NCI-H510A (cell line): ENCODE measurements at places on chromosomes 7 and 10.
A peak's percentile ranks its signal among the peaks of the same experiment; 100 is the strongest.

GRCh38 chr10:92574548-92575261 is 812 bp upstream of the IDE start:
- DNase-seq: peak; percentile 69

- DNase-seq: no peak
Observed at GRCh38 chr7:135517060-135517459, 7.2 kb upstream of the CNOT4 start.

- DNase-seq: no peak
Observed at GRCh38 chr7:112495810-112496462, 15.1 kb downstream of the LSMEM1 start.

- DNase-seq: peak; percentile 48
Observed at GRCh38 chr7:47576031-47576865, 5.7 kb downstream of the TNS3 start.

DNA sequence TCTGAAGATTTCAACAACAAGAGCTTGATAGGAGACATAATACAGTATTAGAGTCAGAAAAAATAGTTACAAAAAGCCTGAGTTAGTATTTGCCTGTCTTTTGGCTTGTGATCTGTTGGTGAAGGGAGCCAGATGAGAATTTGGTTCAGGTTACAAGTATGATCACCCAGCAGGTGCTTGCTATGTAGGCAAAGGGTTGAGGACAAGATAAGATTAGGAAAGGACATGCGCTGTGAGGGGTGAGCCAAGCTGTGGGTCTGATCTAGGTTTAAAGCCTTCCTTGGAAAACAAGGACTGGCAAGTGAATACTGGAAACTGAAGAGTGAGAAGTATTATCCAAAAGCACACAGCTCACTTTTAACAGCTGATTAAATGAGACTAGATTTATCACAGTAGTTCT is 28.7 kb upstream of the CD36 start:
- DNase-seq: no peak

GRCh38 chr7:150862356-150862755 is 10.0 kb downstream of the AOC1 start:
- no peak for DNase-seq

GRCh38 chr7:79531116-79531515 is 77.6 kb upstream of the MAGI2 start:
- no peak for DNase-seq

DNA sequence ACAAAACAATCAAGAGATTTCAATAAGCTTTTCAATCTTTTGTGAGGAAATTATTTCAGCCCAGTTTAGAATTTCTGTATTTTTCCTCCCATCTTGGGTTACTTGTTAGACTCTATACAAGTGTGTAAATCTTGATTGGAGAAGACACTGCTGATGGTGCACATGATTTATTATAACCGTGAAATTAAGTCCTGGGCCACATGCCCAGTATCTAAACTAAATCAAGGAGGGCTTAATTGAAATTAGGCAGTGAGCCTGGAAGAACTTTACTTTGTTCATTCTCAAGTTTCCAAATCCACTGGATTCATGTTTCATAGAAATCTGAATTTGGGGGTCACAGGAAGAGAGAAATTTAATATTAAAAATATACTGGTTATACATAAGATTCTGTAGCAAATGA is 44.5 kb downstream of the CSTF2T start:
- DNase-seq: no peak

DNA sequence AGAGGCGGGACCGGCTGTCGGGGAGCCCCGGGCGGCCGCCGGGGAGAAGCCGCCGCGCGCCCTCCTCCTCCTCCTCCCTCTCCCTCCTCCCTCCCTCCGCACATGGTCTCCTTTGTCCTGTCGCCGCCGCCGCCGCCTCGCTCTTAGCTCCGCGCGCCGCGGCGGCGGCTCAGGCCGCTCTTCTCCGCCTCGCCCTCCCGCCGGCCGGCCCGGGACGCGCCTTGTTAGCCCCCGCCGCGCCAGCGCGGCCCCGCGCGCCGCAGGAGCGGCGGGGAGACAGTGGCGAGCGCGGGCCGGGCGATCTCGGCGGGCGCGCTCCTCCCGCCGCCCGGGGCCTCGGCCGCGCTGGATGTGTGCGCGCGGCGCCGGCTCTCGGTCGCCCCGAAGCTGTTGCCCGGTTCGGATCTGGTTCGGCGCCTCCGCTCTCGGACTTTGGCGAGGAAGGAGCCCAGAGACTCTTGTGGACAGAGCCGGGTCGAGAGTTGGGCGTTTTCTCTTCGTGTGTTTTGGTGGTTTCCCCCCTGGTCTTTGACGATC is 437.4 kb upstream of the GALNT17 start:
- no peak for DNase-seq

DNA sequence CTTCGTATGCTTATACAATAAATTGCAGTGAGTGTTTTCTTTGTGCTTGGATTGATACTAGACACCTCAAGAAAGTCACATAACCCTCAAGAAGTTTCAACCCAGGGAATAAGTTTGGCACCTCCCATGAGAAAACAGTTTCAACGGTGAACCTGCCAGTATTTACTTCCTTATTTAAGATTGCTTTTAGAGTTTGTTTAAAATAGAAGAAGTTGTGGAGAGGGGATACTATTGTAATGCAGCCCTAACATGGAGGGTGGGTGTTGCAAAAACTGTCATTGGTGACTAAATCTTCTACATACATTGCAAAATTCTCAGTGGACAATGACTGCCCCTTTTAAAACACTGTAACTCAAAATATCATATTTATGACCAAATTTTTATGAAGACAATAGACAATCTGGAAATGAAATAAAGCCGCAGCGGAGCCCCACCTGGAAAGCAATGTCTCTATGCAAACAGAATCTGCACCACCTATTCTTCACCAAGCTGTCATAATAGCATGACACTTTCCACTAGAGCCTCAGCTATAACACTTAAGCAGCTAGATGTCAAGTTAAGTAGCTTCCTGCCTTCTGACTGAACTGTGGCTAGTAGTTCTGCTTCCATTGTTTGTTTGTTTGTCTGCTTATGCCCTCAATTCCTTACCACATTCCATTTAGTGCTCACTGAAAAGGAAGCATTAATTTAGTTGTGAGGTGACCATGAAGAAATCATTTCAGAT is 98.2 kb downstream of the MDFIC start:
- no peak for DNase-seq

DNA sequence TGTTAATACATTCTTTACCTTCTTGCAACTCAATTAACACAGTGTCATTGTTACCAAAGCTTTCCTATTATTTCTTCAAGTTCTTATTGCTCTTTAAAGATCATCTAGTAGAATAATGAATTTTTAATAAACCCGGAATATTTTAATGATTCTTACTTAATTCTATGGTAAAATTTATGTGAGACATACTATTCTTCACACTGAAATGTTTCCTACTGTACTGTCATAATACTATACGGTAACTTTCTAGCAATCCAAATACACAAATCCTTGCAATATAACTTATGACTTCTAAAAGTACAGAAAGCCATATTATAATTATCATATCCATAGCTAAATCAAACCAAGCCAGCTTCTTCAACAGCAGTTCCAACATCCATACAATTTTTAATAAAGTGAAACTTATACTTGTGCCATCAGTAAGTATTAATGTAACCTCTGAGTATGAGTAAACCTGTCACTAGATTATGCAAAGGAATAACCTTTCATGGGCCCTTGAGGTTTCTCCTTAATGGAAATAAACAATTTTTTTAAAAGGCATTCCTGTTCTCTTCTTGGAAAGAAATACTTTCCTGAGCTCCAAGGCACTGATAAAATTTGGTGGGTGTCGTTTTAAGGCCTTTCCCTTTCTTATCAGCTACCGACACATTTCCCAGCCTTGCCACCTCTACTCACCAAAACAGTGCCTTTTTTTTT is 87.4 kb downstream of the IMMP2L start:
- no peak for DNase-seq

- DNase-seq: no peak
Observed at GRCh38 chr7:133165529-133165928, 83.6 kb upstream of the CHCHD3 start.

DNA sequence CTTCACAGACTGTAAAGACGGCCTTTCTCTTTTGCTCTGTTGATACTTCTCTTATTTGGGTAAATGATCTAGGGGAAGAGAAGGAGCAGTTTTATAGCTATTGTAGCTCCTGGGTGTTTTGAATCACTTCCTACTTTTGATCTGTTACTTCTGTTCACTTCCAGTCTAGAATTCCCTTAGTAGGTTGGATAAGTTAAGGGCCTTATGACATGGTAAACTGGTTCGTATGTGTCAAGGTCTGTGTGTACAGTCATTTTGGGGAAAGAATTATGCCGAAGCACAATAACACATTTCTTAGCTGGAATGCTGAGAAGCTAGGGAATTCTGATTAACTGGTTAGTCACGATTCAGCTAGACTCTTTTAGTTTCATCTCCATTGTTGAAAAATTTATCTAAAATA is 8.1 kb downstream of the DENND10 start:
- DNase-seq: no peak

DNA sequence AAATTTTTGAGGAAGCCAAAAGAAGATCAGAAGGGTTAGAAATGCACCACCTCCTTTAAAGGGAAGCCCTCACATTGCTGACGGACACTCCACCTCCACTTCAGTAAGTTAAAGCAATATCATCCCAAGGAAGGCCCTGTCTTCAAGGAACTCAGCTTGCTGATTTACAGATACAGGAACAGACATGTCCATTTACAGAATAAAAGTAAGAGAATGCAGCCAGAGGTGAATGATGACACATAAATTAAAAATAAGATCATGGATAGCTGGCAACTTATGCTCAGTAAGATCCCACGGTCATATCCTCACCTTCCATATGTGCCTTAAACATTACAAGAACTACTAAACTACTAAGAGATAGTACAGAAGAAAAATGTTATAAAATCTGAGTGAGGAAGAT is 20.4 kb downstream of the GRB10 start:
- DNase-seq: no peak
